ENCODE measurements at places on chromosomes 4 and X. TPM values are rescaled to one million over a fixed set of nuclear protein-coding genes. Genes with fewer than 3 reads are reported as not detected.

Gene FAM9B
- not detected for total RNA-seq

Gene GPRASP3
- total RNA-seq: 1.8 TPM

Gene XG
- not detected for total RNA-seq

Gene CDS1
- 0.21 TPM for total RNA-seq

Gene BGN
- not detected for total RNA-seq

Gene F11
- total RNA-seq: not detected

Data from activated CD4-positive, alpha-beta T cell treated with anti-CD3 and anti-CD28 coated beads for 36 hours (primary cell).